ENCODE measurements at places on chromosomes 16 and 17. TPM values are rescaled to one million over a fixed set of nuclear protein-coding genes. Genes with fewer than 3 reads are reported as not detected.

GRCh38 chr17:50947782-50948543, 81.8 kb upstream of the TOB1 start:
- no peak for DNase-seq

GRCh38 chr16:57376313-57376818, 4.1 kb downstream of the CX3CL1 start:
- no peak for DNase-seq

DNA sequence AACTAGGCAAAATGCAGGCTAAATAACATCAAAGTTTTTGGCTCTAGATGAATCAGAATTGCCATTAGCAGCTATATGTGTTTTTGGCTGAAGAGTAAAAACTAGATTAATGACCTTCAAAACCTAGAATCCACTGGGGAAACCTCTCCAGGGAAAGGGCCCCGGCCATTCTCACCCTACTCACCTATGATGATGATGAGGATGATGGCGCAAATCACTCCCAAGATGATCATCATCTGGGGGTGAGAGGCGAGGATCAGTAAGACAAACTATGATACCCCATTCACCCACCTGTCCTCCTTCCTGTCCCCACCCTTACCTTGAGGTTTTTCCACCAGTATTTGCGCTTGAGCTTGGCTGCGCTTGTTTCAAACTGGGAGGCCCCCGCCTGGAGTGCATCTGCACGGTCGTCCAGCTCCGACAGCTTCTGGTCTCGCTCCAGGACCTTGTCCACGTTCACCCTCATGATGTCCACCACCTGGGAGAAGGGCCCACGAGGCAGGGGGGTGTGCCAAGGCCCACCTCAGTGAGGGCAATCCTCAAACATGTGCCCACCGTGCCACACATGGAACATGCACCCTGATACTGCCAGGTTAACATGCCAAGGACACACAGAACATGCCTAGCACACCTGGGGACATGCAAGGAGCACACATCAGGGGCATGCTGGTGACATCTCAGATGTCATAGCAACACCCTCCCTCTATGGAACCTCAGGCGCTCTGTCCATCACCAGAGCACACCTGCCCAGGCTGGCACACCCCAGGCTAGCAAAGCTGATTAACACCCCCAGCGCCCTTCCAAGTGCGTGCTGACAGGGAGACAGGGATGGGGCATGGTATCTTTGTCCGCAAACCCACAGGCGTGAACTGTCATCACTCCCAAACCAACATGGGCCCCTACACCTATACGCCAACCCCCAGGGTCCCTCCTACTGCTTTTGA, 1.2 kb downstream of the VAMP2 start:
- no peak for DNase-seq

The SLC2A4 gene
- 0.11 TPM for total RNA-seq

The DNAAF1 gene
- total RNA-seq: not detected

The MMP15 gene
- total RNA-seq: 1.9 TPM

All from LHCN-M2 (cell line).